ENCODE measurements at places on chromosomes 1 and 21.
A peak's percentile ranks its signal among the peaks of the same experiment; 100 is the strongest.

GRCh38 chr1:115748401-115749150, 19.9 kb downstream of the CASQ2 start:
- no peak for DNase-seq

DNA sequence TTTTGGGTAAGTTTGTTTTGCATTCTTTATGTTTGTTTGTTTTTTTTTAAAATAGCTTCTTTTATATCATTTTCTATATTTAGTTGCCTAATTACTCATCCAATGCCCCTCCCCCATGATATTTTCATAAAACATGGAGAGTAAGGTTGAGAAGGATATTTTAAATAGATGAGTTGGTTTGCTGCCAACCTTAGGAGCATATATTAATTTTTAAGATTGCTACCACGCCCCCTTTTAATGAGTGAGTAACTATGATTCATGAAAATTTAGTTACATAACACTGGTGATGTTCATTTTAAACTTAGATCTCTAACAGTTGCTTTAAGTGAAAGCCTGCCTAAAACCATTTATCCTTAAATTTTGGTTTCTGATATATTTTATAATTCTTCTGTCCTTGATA, 18.7 kb downstream of the TMEM50A start:
- DNase-seq: no peak

DNA sequence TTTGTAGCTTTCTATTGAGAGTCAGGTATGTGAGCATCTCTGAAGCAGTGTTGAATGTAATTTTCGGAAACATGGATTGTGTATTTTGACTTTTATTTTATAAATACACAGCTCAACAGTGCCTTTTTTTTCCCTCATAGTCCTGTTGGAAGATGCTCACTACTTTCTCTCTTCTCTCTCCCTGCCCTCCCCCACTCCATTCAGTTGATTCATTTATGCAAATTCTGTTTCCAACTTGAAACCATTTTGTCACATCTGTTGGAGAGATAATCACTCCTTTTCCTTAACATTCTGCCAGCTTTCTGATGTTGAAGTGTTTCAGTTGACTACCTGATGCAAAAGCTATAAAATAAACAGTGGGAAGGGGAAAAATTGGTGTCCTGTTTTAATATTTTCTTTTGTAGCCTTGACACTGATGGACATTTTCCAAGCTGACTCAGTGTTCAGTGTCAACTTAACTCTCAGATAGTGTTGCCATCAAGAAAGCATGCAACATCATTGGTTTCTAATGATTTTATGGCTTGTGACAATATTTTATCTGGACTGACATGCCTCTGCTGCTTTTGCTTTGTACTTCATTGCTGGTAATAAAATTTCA, 194.5 kb downstream of the HS2ST1 start:
- no peak for DNase-seq

- DNase-seq: no peak
These were observed 28.4 kb downstream of the TRIM33 start for GRCh38 chr1:114482585-114482984.

- no peak for DNase-seq
These were observed 450.1 kb upstream of the BEND5 start for GRCh38 chr1:49226758-49227157.

DNA sequence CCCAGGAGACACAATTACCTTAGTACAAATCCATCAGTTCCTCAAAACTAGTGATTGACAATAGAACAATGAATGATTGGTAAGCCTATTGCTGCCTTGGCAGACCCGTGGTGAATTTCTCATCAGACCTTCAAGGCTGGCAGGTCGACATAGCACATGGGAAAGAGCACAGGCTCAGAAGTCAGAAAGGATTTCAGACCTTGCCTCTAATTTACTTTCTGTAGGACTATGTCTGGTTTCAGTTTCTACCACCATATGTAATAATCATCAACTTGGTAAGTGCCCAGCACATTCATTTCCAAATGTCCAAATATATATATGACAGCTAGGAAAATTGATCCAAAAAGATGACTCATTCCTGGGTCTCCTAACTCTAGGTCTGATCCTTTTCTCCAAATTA, 62.5 kb upstream of the GRHL3 start:
- DNase-seq: no peak

GRCh38 chr1:234408757-234409156, 35.5 kb downstream of the COA6 start:
- DNase-seq: no peak

- DNase-seq: no peak
These were observed 47.3 kb downstream of the DISP3 start for GRCh38 chr1:11526071-11526895.

GRCh38 chr1:234229581-234230387, 143.5 kb upstream of the COA6 start:
- DNase-seq: no peak

- DNase-seq: no peak
These were observed 6.5 kb downstream of the C1orf35 start for GRCh38 chr1:228096416-228097332.

GRCh38 chr1:17135530-17135929, 16.3 kb upstream of the PADI2 start:
- DNase-seq: no peak

GRCh38 chr1:18673976-18674375, 43.3 kb downstream of the PAX7 start:
- no peak for DNase-seq

GRCh38 chr1:212722270-212722957, 22.8 kb upstream of the BATF3 start:
- DNase-seq: no peak

- DNase-seq: peak; percentile 33
These were observed 115.5 kb upstream of the IRF2BP2 start for GRCh38 chr1:234725177-234726132.

- no peak for DNase-seq
These were observed 52.8 kb downstream of the TNFSF18 start for GRCh38 chr1:172997941-172998361.

DNA sequence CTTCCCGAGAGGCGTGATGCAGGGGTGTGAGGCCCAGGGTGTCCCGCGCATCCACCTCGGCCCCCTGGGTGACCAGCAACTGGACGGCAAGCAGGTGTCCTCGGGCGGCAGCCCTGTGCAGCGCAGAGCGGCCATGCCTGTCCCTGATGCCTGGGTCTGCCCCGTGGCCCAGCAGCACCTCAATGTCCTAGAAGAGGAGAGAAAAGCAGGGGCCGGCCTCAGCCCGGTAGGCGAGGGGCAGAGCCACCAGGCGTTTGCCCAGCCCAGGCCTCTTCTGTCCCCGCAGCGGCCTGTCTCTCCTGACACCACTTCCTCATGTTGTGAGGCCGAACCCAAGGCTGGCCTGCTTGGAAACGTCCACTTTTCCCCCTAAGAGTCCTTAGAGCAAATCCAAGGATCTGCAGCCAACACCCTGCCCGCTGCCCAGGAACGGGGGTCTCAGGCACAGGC, 1.7 kb downstream of the ANKRD65 start:
- DNase-seq: no peak

DNA sequence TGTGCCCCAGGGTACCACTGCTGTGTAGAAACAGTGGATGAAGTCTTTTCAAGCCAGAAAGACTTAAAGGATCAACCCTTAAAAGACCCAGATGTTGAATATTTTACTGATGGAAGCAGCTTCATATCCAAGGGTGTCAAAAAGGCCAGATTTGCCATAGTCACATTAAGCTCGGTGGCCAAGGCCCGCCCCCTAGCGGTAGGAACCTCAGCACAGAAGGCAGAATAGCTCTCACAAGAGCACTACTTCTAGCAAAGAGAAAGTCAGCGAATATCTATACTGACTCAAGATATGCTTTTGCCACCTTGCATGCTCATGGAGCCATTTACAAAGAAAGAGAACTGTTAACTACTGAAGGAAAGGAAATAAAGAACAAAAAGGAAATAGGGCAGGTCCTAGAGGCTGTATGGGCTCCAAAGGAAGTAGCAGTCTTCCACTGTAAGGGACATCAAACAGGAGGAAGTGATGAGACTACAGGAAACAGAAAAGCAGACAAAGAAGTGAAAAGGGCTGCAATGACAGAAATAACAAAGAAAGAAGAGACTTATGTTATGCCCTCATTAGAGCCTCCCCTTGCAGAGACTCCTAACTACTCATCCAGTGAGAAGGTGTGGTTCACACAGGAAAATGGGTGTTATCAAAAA, 90.5 kb downstream of the LIPI start:
- no peak for DNase-seq

DNA sequence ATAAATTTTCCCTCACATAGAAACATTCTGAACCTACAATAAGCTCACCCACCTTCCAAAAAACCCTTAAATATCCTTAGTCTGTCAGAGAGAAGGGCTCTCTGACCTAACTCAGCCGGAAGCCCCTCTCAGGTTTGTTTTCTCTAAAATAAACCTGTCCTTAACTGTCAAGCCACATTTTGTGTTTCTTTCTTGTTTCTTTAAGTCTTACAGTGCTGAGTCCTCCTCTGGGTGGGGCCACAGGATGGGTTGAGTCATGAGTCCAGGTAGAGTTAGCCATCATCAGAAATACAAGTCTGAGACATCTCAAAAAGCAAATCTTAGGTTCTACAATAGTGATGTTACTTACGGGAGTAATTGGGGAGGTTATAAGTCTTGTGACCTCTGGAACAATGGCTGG, 26.4 kb upstream of the SLC2A5 start:
- DNase-seq: no peak

GRCh38 chr1:176022574-176022973, 184.5 kb downstream of the COP1 start:
- no peak for DNase-seq

DNA sequence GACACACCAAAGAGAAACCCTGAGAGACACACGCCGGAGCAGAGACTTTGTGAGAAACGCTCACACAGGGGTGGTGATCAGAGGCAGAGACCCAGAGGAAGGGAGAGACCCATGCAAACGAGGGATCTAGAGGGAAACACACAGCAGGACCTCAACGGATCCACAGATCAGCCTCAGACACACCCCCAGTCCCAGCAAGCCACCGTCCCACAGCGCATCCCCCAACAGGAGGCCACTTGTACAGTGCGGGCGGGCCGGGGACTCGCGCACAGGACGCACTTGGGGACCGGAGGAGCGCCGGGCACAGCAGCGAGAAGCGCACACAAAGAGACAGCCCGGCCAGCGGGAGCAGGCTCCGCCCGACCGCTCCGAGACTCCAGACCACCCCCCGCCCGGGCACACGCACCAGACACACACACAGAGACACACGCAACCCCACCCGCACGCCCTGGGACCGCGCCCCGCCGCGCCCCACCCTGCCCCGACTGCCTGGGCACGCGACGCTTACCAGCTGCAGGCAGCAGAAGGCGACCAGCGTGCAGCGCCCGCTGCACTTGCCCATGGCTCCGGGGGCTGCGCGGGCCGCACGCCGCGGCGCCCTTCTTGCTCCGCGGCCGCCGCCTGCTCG, 587 bp downstream of the NKAIN1 start:
- no peak for DNase-seq

- DNase-seq: no peak
These were observed 156.0 kb downstream of the TOMM20 start for GRCh38 chr1:234972411-234973191.

- no peak for DNase-seq
These were observed 32.7 kb downstream of the ECE1 start for GRCh38 chr1:21257431-21258135.

DNA sequence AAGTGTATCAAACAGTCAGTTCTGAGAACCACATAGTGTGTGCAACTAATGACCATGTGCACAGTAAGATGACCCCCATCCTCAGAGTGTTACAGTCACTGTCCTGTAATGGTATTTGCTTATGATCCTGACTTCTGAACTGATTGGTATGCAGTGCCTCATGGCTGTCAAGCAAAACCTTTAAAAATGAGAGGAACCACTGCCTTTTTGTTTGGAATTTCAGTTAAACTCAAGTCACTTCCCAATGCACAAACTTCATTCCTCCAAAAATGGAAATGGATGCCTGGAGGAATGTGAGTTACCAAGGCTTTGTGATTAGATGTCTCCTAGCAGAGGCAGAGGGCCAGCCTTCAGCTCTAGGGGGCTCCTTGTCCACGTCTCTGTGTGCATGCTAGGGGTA, 10.5 kb downstream of the C1orf198 start:
- DNase-seq: no peak

DNA sequence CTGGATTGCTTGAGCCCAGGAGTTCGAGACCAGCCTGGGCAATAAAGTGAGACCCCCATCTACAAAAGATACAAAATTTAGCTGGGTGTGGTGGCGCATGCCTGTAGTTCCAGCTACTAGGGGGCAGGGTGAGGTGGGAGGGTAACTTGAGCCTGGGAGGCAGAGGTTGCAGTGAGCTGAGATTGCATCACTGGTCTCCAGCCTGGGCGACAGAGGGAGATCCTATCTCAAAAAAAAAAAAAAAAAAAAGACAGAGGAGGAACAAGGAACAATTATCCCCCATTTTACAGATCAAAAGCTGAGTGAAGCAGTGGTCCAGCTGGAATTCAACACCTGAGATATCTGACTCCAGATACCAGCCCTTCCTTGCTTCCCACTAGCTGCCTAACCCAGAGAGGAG, 34.8 kb downstream of the L1TD1 start:
- no peak for DNase-seq

DNA sequence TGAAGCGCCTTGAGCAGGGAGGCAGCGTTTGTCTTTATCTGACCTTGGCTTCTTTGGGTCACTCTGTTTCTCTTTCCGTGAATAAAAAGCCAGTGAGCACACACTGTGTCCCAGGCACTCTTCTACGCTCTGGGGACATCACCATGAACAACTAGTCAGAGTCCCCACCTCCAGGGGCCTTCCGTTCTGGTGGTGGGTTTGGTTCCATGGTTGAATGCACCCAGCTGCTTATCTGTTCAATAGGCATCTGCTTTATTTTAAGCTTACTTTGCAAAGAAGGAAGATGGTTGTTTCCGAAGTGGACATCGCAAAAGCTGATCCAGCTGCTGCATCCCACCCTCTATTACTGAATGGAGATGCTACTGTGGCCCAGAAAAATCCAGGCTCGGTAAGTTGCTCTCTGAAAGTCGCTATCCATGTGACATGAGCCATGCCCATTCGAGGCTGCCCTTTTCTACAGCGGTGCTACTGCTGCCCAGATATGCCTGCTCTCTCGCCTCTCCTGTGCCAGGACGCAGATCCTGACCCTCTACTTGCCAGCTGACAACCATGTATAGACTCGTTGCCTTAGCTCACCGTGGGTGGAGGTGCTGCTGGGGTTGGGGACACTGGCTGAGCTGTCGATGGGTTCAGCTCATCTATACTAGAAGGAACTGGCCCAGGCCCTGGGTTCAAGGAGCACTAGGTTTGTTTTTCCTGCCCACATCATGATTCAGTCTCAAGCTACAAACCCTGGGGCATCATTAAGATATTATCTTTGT, 5.9 kb downstream of the MX1 start:
- no peak for DNase-seq

GRCh38 chr21:29677326-29677725, 262.5 kb downstream of the GRIK1 start:
- DNase-seq: no peak

GRCh38 chr1:39646232-39647081, 7.0 kb upstream of the HEYL start:
- no peak for DNase-seq

- DNase-seq: no peak
These were observed 12.4 kb downstream of the KRTAP22-2 start for GRCh38 chr21:30577766-30578165.

Measured in stimulated activated CD8-positive, alpha-beta memory T cell treated with anti-CD3 and anti-CD28 coated beads, Interleukin-15, amount 100 ng/mL, for 1 hour (primary cell).